Cortex of kidney (tissue), 1 donor: ENCODE measurements at places on chromosomes 1 and 21.

DNA sequence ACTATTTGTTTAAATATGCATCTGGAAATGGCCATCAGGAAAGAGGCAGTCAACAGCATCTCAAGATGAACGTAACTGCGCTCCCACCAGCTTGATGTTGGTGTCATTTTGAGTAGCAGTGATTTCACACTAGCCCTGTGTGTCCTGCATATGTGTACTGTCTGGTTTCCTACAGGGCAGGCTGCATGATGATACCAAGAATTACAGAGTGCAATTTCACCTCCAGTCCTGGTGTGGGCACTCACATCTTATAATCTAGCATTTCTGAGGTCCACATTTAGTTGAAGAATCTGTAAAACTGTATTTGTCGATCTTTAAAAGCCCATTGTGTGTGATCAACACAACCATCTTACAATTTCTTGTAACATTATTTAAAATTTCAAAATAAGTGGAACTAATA lies 336.4 kb downstream of the PAPPA2 start:
- DNase-seq = no peak

GRCh38 chr1:102954576-102954975 lies 153.7 kb downstream of the COL11A1 start:
- DNase-seq = no peak

GRCh38 chr1:162987866-162988265 lies 81.3 kb upstream of the RGS4 start:
- DNase-seq = no peak

GRCh38 chr1:182520736-182521135 lies 68.3 kb downstream of the RNASEL start:
- no peak for DNase-seq

DNA sequence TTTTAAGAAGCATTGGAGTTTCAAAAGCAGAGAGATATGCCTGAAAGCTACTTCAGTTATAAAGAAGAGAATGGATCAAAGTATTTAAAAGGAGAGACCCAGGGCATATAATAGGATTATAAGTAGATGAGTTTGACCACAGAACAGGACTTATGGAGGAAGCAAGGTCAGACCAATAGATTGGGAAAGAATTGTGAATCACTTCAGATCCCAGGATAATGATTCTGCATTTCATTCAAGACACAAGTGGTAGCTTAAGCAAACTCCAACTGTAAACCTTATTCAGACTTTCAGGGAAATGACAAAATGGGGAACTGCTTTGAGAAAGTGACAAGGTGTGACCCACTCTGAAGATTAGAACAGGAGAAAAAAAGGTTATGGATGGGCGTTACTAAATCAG lies 18.9 kb upstream of the OR10J5 start:
- DNase-seq = no peak

DNA sequence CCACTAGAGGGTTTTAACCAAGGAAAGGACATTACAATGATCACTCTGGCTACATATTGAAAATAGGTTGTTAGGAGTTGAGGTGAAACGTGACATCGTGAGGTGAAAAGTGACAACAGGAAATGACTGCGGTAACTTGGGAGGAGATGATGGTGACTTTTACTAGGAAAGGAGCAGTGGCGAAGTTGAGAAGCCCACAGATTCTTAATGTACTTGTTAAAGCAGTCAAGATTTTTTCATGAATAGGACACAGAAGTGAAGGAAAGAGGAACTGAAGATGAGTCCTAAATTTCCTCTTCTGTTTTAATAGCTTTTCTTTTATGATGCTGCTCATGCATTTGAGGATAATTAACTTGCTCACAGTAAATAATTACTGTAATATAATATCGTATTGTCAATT lies 59.5 kb downstream of the OMA1 start:
- DNase-seq = no peak

- no peak for DNase-seq
Observed at GRCh38 chr1:23816906-23817305, 8.3 kb downstream of the HMGCL start.

GRCh38 chr1:224791362-224791941 lies 138.0 kb upstream of the DNAH14 start:
- no peak for DNase-seq

DNA sequence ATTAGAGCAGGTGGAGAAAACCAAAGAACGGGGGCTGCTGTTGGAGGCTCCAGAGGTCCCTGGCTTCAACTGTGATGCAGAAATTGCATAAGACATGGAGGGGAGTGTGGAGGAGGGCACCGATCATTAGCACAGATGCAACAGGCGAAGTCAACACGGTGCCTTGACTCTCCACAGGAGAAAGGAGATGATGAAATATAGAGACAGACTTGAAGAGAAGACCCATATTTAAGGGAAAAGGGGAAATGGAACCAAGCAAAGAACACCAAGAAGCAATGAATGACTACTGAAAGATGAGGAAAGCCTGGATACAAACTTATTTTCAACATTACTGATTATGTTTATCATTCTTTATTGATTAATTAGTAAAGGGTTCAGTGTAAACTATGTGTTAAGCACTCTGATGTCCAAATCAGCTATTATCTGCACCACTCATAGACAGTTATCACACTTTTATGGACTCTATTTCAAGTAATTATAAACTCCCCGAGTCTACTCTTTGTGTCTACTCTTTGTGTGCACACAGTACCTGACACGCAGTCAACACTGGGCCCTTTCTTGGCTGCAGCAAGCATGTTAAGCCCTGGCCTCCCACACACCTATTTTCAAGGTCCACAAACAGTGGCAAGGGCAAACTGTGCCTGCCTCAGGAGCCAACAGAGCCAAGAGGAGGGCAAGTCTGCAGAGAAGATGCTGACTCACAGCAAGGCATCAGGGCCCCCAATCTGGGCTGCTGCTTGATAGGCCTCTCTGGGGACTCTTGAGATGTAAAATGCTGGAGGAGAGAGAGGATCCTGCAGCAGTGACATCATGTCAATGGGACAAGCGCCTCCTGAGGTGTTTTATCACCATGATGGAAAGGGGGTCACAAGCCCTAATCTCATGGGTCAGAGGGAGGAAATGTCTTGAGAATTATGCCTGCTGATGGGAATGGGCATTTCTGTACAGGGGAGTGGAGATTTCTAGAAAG lies 17.6 kb downstream of the PCNX2 start:
- DNase-seq = no peak

DNA sequence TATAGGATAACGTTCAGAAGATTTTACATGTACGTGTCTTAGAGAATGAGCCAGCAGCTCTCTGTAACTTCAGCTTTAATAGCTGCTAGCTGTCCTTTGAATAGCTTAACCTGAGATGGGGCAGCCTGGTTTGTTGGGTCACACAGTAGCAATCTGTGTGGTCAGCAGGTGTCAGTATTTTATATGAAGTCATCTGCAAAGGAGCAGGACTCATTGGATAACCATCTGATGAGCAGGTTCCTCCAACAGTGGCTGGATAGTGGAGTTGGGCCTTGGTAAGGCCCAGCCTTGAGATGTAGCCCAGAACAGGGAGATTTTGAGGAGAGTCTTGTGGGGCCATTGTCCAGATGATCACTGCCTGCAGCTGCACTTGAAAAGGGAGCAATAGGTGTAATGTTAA lies 6.4 kb downstream of the GSTM5 start:
- no peak for DNase-seq

GRCh38 chr1:202592146-202592545 lies 118.1 kb downstream of the SYT2 start:
- no peak for DNase-seq

DNA sequence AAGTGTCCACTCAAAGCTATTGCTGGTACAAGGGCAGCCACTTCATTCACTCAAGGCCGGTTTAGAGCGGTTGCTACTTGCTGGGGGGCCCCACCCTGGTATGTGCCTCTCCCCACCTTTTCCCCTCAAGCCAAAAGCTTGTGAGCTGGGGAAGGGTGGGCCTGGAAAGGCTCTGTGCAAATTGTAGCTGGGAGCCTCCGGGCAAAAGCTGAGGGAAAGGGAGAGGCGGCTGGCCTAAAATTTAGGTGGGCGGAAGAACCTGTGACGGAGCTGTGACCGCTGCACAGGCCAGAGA lies 306 bp upstream of the SH3D21 start:
- DNase-seq = no peak

DNA sequence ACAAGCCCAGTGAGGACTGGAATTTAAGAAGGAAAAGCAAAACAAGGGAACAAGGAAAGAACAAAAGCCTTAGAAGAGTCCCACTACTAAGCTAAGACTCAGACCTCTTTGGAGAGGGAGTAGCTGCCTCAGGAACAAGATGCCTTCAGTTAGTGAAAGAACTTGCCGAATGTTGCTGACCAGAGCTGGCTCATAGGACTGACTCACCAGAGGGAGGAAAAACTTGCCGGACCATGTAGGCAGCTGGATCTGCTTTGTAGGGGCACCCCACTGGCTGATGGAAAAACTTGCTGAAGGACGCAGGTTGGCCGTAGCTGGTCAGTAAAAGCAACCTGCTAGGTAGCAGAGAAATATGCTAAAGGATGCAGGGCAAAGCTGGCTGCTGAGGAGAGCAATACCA lies 15.3 kb upstream of the ZSWIM5 start:
- no peak for DNase-seq

GRCh38 chr1:179206812-179207211 lies 22.7 kb downstream of the ABL2 start:
- no peak for DNase-seq

DNA sequence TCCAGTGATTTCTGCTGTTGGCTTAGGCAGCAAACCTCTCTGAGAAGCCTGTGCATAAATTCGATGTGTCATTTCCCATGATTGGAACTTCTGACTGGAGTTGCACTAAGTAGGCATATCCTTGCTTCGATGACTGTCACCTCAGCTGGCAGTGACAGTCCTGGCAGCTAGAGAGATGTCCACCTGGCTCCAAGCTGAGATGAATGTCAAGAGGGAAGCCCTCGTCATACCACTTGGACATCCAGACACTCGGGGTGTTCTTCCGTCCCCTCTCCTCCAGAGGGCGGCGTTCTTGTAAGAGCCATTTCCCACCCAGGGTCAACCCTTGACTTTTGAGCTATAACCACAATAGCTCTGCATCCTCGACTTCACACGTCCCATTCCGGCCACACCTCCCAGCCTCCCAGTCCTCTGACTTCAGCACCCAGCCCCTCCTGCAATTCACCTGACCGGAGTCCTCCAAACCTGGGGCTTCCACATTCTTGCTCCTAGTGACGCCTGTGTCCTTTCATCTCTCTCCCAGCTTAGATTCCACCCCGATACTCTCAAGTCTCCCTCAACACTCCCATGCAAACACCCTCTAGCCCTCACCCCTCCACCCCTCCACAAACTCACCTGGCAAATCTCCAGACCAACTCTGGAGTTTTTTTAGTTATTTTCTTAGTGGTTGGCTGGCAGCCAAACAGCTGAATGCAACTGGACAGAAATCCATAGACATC lies 17.3 kb downstream of the CA6 start:
- no peak for DNase-seq

DNA sequence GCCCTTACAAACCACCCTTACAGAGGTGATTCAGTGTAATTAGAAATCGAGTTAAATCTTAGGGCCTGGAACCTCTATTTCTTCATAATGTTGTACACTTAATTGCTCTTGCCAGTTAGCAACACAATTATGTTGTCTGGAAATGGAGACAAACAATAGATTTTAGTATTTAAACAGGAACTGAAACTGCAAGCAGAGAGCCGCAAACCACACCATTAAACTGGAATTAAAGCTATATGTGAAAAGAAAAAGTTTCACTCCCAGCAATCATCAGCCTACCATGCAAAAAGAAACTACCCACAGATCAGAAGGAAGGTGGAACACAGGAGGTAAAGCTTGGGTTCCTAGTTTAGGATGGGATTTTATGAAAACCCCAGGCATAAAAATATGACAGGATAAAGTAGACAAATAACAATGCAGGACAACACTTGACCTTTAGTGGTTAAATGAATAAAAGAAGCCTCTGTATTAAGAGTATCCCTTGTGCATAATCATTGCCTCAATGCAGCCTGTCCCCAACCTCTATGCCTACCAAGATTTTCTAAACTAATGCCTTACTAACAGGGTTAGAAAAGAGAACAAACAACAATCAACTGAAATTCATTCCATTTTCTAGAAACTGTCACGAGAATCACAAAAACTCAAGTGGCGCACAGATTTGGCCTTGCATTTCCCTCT lies 304.3 kb upstream of the ESRRG start:
- no peak for DNase-seq

DNA sequence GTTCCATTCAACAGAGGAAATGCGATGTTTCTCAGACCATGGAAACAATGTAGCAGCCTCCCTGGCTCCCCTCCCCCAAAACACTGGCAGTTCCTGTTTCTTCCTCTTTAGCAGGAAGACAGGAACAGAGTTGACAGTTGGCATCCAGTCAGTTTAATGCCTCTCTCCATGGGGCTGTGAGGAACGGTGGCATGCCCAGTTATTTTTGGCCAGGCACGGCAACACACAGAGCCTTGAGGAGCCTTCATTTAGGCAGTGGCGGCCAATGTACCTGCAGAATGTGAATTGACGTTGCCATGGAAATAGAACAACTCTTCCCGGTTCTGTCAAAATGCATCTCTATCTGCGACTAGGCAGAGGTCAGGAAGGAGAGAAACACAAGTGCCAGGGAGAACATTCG lies 330.6 kb downstream of the DSCAM start:
- DNase-seq = no peak

DNA sequence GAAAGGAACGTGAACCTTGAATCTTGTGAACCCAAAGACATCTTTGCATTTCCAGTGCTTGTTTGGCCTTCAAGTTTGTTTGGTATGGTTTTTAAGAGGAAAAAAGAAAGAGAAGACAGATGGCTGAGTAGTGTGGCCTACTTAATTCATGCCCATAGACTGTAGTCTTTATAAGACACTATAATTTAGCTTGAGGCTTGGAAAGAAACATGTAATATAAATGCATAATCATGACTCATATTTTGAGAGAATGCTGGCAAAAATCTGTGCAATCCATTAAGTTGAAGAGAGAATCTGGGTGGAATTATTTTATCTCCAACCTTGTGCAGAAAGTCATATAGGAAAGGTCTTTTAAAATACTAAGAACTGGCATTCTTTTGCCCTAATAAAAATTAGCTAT lies 179.3 kb downstream of the SIPA1L2 start:
- DNase-seq = no peak

GRCh38 chr1:43258370-43258769 lies 11.4 kb upstream of the TMEM125 start:
- DNase-seq = no peak

DNA sequence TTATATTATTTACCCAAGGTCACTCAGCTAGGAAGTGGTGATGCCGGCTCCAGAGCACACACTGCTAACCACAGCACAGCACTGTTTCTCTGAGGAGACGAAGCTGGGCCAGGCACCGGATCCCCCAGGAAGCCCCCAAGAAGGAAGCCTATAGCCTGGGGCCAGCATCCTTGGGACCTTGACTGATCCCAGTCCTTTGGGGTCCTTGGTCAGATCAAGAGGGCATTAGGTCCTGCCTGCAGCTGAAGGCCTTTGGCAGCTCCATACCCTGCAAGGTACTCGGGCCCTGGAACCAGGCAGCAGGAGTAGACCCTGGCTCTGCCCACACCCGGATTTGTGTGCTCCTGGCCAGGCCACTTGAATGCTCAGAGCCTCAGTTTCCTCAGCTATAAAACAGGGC lies 128.0 kb downstream of the LACTBL1 start:
- DNase-seq = no peak
